ENCODE measurements at places on chromosomes 3 and 15.

DNA sequence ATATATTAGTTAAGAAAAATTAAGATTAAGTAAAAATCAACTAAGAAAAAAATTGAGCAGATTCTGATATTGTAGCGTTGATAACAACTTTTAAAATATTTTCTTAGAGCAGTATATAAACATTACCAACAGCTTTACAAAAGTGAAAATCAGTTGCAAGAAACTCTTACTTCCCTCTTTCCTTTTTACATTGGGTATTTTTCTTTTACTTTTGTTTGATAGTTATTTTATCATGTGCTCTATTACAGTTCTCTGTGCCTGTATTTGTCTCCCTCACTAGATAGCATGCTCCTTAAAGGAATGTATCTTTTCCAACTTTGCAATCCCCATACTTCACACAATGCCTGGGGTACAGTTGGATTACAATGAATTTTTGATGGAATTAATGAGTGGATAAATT is 87.5 kb upstream of the P3H2 start:
- no peak for DNase-seq

DNA sequence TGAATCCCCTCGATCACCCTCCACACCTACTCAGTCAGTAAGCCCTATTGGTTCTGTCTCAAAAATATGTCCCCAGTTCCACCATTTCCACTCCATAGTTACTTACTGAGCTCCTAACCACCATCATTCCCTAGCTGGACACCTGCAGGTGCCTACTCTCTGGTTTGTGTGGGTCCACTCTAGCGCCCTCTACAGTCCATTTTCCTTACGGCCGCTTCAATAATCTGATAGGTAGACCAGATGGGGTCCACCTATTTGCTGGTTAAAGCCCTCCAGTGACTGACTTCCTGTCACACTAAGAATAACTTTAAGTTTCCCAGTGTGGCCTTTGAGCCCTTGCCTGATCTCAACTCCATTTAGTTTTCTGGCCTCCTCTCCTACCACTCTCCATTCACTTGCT is 5.0 kb downstream of the GXYLT2 start:
- DNase-seq, result no peak

DNA sequence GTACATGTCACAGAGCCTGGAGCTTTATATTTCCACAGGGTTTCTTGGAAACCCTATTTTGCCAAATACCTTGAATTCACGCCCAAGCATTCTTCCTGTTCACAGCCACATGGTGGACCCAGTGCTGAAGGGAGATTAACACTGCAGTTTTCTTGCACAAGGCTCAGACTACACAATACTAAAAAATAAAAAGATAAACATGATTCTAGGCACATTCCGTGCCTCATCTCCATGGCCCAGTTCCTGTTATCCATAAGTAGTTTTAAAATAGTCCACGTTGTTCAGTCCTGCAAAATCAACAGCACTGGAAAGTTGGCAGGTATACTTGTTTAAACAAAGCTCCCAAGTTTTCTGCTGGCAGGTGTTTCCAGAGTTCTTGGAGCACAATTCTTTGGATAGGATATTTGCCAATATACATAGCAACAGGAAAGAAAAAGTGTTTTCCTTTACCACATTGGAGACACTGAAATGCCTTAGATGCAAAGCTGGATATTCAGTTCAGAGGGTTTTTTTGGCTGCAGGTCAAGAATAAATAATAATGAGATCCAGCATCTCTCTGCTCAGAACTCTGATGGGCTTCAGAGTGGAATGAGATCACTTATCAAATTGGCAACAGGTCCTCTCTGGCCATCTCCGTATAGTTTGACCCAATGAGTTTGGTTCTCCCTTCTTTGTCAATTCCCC is 88.1 kb upstream of the TGFBR2 start:
- peak; percentile 90 for DNase-seq

DNA sequence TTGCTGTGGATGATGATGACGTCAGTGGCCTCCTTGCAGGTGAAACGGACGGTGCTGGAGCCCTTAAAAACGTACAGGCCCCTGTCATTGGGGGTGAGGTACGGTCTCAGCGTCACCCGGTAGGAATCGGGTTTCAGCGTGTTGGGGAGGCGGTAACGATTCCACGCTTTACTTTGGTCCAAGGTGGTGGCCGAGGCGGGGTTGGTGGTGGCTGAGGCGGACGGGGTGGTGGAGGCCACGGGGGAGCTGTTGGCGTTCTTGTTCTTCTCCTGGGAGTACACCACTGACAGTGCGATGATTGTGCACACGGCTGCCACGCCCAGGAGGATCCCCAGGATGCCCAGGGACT is 8.5 kb downstream of the ANPEP start:
- no peak for DNase-seq

GRCh38 chr15:68991723-68992122 is 22.8 kb upstream of the NOX5 start:
- DNase-seq, result peak; percentile 68

GRCh38 chr3:119015942-119016341 is 18.7 kb downstream of the IGSF11 start:
- no peak for DNase-seq

DNA sequence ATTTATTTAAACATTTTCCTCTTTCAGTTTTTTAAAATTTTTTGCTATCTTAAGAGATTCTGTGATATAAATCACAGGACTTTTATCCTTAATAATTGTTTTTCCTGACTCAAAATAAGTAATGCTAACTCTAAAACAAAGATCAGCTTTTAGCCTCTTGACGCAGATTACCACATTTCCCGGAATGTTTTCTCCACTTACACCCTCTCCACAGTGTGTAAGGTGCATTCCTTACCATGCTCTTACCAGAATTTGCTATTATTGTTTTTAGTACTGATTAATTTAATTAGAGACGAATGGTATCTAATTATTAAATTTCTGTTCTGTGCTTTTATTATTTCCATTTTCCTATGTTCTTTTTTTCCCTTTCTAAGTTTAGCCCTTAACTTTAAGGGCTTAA is 34.8 kb downstream of the GUCA1C start:
- no peak for DNase-seq

- DNase-seq, result no peak
Observed at GRCh38 chr15:50968353-50968752, 59.9 kb downstream of the AP4E1 start.

DNA sequence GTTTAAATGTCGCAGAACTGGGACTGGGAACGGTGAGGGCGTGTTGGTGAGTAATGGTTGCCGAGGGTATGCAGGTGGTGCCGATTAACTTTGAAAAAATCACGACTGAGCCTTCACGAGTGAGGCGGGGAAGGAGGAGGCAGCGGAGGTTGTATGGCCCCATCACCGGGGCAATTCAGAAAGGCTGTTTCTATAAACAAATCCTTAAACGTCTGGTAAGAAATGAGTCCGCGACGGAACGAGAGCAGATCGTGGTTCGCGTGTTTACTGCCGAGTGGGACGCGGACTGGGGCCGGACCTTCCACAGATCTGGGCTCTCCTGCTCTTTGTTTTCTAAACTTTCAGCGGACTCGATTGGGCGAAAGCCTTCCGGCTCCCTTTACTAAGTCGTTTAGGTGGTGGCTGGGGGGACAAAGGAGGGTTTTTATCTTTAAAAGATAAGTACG is 2.7 kb downstream of the IGF1R start:
- DNase-seq, result peak; percentile 28

- no peak for DNase-seq
Observed at GRCh38 chr3:55902221-55902900, 415.3 kb upstream of the WNT5A start.

DNA sequence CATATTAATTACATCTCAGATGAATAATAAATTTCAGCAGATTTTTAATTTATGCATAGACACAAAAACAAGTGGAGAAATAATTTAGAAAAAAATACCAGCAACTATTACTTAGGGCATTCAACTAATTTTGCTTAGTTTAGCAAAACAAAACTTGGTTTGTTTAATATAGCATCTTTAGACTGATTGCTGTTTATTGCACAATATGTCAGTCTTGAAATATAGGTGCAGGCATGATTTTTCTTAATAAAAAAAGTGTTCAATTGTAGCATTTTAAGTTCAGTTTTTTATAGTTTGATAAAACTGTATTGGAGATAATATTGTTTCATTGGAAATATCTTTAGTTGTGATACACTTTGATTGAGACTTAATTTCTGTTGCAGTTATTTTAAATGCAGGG is 161.2 kb upstream of the KCNH8 start:
- DNase-seq, result no peak

DNA sequence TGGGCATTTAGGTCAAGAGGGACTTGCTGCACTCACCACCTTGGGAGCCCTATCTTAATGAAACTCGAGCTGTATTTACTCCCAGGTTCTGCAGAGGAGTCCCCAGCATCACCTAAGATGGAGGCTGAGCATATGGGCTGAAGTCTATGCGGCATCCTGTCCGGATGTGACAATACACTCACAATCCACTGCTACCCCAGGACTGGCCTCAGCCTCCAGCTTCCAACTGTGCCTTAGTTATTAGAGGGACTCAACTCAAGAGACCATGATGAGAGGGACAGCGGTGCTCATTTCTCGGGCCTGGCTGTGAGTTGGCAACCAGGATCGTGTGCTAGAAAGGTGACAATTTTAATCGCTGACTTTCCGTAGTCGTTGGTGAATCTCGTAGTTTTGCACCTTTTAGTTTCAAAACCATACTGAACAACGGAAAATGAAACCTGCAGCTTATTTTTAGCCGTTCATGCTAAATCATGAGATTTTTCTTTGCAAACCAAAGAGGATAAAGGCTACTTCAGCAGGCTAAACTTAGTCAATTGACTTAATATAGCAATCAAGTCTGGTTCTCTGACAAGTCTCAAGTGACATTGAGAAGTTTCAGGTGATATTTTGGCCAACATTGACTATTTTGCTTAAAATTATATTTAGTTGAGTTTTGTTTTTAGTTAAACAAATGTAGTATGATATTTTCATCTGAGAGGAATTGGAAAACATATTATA is 11.1 kb downstream of the ZBTB38 start:
- DNase-seq, result no peak

GRCh38 chr15:84035399-84035766 is 200.2 kb upstream of the GOLGA6L4 start:
- DNase-seq, result peak; percentile 22

DNA sequence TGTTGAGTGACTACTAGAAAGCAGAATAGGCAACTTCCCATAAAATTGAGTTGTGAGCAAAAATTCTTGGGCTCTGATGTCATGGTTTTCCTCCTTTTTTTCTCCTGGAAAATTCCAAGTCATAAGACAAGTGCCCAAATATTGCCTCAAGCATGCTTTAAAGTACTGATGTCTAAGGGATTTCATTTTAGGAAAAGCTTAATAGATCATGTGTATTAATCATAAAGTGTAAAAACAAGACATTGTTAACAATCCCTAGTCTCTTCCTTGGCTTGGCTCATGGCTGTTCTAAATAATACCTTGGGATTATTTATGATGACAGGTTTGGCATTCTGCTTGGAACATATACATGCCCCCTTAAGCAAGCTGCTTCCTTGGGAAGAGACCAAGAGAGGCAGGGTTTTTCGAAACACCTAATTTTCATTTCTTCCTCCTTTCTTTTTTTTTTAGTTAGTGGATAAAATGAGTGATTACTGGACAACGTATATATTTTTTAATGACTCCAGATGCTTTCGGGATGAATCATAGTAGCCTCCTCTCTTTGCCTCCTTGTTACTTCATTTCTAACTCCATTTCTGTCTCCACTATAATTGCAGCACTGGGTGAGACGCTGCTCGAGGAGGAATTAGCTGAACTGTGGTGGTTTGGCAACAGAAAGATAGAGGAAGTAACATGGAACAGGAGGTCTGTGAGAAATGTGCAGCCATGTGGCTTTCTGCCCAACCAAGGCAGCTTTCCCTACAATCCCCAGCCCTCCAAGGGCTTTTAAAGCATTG is 104.9 kb downstream of the TPRG1 start:
- peak; percentile 84 for DNase-seq

GRCh38 chr3:188468662-188469061 is 314.7 kb downstream of the LPP start:
- peak; percentile 57 for DNase-seq

GRCh38 chr15:69138963-69139362 is 21.5 kb upstream of the GLCE start:
- DNase-seq, result no peak

DNA sequence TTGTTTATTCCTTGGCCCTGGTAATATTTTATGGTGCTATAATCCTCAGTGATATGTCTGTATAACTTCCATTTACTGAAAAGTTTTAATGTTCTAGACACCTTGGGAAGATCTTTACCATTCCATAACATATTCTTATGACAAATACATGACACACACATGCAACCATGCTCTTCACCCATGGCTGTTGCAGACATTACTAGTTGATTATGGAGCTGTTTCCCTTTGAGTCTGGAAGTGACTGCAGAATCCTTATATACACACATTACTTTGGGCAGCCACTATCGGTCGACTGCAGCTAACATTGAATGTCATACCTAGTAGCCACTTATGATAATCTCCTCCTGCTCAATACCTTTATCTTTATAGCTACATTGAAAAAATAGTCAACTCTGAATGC is 243.1 kb upstream of the ADAMTS9 start:
- no peak for DNase-seq

GRCh38 chr3:40170395-40170794 is 139.1 kb upstream of the EIF1B start:
- no peak for DNase-seq

DNA sequence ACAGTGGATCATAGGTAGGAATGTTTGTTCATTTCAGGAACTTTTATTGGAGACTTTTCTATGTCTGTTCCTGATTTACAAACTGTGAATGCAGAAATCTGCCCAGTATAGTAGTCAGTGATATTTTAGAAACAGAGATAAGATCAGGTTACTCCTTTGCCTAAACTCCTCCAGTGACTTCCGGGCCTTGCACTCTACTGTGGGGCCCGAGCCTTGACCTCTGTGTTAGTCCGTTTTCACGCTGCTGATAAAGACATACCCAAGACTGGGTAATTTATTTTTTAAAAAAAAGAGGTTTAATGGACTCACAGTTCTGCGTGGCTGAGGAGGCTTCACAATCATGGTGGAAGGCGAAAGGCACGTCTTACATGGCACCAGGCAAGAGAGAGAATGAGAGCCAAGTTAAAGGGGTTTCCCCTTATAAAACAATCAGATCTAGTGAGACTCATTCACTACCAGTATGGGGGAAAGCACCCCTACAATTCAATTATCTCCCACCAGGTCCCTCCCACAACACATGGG is 127.1 kb downstream of the DNAJB8 start:
- no peak for DNase-seq

GRCh38 chr15:96343113-96344059 is 12.9 kb downstream of the NR2F2 start:
- DNase-seq, result peak; percentile 38

- DNase-seq, result no peak
Observed at GRCh38 chr3:110743202-110743601, 328.4 kb upstream of the NECTIN3 start.

DNA sequence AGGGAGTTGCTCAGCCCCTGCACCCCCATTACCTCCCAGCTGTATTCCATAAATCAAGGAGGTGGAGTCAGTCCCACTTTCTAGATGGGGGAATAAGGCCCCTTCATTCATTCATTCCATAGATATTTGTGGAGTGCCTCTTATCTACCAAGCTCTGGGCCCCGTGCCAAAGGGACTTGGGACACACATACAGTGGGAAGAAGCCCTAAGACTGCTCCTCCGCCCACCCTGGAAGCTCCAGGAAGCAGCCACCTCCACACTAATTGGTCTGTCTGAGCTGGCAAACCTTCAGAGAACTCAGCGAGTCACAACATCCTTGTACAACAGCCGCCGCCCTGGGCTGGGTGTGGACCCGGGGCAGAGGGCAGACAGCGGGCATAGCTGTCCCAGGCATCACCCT is 6.4 kb downstream of the STRA6 start:
- DNase-seq, result peak; percentile 99

- no peak for DNase-seq
Observed at GRCh38 chr3:184968115-184968514, 156.1 kb downstream of the VPS8 start.
